ENCODE measurements at places on chromosomes 1 and 21. TPM values are rescaled to one million over a fixed set of nuclear protein-coding genes. Genes with fewer than 3 reads are reported as not detected.

LEFTY1 gene
- under 0.01 TPM for total RNA-seq

QSOX1 gene
- 164 TPM for total RNA-seq

HJV gene
- not detected for total RNA-seq

PLK3 gene
- 32.2 TPM for total RNA-seq

SHISAL2A gene
- not detected for total RNA-seq

ATP6V1G3 gene
- total RNA-seq = not detected

KRTAP19-1 gene
- not detected for total RNA-seq

PEAR1 gene
- total RNA-seq = 8.1 TPM

WDR64 gene
- not detected for total RNA-seq

ADORA3 gene
- not detected for total RNA-seq

TDRD5 gene
- total RNA-seq = not detected

TRIM62 gene
- total RNA-seq = 1.9 TPM

PLPPR5 gene
- total RNA-seq = under 0.01 TPM

ANKRD65 gene
- under 0.01 TPM for total RNA-seq

NADK gene
- total RNA-seq = 36.1 TPM

SPRR2F gene
- total RNA-seq = not detected

KDM5B gene
- total RNA-seq = 58.1 TPM

RUNX3 gene
- total RNA-seq = not detected

SLC25A34 gene
- 0.61 TPM for total RNA-seq

MTARC2 gene
- total RNA-seq = 5.8 TPM

CAMSAP2 gene
- 20.1 TPM for total RNA-seq

BOLA1 gene
- total RNA-seq = 9.7 TPM

PROK1 gene
- not detected for total RNA-seq

C8B gene
- not detected for total RNA-seq

TAL1 gene
- total RNA-seq = 20.5 TPM

CADM3 gene
- 15.8 TPM for total RNA-seq

OR2L3 gene
- not detected for total RNA-seq

GPR161 gene
- total RNA-seq = 18.5 TPM

MCM3AP gene
- total RNA-seq = 71.4 TPM
